ENCODE measurements at places on chromosomes 2 and 18.
A peak's percentile ranks its signal among the peaks of the same experiment; 100 is the strongest.

DNA sequence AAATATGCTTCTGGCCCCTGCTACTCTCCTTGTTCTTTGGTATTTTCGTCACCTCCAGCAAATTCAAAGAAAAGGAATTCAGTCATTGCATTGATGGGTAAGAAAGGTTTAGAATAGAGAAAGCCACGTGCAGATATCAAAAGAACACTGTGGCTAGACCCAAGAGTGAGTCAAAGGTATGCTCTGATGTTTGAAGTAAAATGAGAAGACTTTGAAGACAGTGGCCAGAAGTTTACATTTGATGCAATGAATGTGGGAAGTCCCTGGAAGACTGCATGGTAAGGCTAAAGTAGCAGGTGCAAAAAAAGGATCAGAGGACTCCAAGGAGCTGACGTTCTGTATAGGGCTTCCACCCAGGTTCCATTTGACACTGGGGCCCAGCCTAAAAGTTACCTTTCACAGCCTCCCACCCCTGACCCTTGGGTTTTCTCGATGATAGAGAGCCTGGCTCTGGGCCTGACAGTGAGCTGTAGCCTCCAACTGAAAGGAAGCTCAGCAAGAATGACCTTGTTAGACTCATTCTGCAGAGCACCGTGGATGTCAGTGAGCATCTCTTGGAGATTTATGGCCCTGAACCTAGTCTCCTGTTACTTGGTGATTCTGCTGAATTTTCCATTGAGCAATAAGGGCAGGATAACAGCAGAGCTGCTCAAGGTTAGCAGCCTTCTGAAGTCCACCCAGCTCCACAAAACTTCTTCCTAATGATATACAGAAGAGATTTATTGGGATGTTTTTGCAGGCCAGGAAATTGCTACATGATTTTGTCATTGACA lies 223.7 kb upstream of the RBBP8 start:
- H3K27me3 ChIP-seq = no peaks in the 10 kb centered on the region
- H3K4me1 ChIP-seq = no peaks in the 10 kb centered on the region
- no peak for DNase-seq

DNA sequence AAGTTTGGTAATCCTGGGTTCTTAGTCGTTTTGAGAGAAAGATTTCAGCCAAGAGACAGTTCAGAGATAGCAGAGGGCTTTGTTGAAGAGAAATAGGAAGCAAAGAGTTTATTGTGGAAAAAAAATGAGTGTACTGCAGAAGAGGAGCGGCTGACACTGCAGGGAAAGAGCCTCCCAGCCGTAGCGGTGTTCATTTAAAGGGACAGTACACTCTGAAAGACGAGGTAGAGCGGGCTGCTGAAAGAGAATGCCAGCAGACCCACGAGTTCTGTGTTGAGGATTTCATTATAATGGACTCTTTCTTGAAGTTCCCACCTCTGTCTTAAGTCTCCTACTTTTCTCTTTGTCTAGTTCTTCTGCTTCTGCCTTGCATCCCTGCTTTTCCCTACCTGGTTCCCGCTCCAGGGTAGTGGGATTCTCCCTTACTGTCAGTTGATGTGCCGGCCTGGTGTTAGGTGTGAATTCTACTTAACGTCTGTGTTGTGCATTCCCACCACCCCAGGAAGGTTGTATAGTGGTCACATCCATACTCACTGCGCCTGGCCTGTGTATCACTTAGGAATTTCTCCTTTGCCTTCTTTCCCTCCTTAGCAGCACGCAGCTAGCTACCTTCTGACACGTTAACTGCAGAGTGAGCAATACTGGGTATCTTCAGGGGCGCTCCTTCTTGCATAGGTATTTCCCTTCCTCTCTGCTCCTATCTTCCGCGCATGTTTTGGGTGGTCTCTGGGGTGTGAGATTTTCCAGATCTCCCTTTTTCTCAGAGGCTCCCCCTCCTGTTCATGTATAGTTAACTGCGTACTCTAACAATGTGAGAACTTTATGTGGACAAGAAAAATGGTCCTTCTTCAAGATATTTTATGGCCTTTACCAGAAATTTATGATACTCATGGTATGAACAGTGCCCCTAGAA lies 164.5 kb downstream of the PTH2R start:
- H3K36me3 ChIP-seq = no peaks in the 10 kb centered on the region
- DNase-seq = no peak
- H3K4me1 ChIP-seq = peaks cover 3% of the 10 kb centered on the region
- H3K27ac ChIP-seq = no peak overlapping the region
- no peak overlapping the region for H3K4me3 ChIP-seq
- H3K27me3 ChIP-seq = no peaks in the 10 kb centered on the region

DNA sequence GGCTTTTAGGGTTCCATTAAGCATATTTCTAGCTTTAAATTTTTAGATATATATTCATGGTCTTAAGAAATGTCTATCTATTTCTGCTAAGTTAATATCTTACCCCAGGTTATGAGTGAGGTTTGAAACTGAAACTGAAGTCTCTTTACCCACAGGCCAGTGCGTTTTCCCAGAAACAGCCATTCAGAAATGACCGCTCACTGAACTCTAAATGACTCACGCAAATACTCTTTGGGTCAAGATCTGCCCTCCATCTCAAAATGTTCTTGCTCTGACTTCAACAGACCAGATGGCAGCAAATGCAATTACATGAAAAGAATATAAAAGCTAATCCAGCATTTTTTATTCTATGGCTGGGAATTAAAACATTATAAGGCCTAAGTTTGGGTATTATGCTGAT lies 315.2 kb downstream of the TDRD15 start:
- no peak overlapping the region for H3K27ac ChIP-seq
- no peaks in the 10 kb centered on the region for H3K4me1 ChIP-seq
- no peak overlapping the region for H3K4me3 ChIP-seq
- no peaks in the 10 kb centered on the region for H3K36me3 ChIP-seq

- H3K27me3 ChIP-seq = no peaks in the 10 kb centered on the region
- no peak for DNase-seq
- H3K4me1 ChIP-seq = no peaks in the 10 kb centered on the region
- H3K27ac ChIP-seq = no peak overlapping the region
These were observed 111.0 kb upstream of the MAP3K20 start for GRCh38 chr2:172964511-172965139.

DNA sequence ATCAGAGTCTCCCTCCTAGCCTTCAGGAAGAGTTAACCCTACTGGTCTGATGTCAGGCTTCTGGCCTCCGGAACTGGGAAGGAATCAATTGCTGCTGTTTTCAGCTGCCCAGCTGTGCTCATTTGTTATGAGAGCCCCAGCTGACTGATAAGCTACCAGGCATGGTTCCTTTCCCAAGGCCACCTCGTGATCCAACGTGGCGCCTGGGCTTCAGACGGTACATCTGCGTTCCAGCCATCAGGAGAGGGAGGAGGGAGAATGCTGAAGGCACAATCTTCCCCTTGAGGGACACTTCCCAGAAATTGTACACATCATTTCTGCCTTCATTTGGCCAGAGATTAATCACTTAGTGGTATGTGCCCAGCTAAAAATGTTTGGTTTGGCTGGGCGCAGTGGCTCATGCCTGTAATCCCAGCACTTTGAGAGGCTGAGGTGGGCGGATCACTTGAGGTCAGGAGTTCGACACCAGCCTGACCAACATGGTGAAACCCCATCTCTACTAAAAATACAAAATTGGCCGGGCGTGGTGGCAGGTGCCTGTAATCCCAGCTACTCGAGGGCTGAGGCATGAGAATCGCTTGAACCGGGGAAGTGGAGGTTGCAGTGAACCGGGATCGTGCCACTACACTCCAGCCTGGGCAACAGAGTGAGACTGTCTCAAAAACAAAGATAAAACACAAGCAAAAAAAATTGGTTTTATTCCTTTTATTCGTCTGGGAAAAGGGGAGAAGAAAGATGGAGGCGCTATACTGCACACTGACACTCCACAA lies 10.5 kb upstream of the ARMC9 start:
- no peaks in the 10 kb centered on the region for H3K4me1 ChIP-seq
- H3K27me3 ChIP-seq = no peaks in the 10 kb centered on the region
- H3K4me3 ChIP-seq = no peak overlapping the region
- H3K27ac ChIP-seq = no peak overlapping the region
- no peak for DNase-seq
- H3K36me3 ChIP-seq = no peaks in the 10 kb centered on the region

DNA sequence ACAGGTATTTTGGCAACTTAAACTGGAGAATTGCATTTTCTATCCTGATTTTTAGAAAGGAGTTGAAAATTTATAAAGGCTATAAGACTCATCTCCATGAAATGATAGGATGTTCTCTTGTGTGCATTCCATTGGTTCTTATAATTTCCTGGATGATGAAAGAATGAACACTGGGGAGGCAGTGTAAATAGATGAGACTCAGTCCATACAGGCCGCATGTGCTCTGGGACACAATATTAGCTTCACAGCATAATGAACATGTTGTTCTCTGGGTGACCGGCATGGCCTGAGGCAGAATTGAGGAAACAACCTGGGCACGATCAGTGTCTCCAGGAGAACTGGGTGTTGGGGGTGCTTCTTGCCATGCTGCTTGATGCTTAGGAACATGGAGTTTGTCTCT lies 38.8 kb downstream of the AOX1 start:
- DNase-seq = no peak
- H3K4me3 ChIP-seq = no peak overlapping the region
- H3K27ac ChIP-seq = no peak overlapping the region

DNA sequence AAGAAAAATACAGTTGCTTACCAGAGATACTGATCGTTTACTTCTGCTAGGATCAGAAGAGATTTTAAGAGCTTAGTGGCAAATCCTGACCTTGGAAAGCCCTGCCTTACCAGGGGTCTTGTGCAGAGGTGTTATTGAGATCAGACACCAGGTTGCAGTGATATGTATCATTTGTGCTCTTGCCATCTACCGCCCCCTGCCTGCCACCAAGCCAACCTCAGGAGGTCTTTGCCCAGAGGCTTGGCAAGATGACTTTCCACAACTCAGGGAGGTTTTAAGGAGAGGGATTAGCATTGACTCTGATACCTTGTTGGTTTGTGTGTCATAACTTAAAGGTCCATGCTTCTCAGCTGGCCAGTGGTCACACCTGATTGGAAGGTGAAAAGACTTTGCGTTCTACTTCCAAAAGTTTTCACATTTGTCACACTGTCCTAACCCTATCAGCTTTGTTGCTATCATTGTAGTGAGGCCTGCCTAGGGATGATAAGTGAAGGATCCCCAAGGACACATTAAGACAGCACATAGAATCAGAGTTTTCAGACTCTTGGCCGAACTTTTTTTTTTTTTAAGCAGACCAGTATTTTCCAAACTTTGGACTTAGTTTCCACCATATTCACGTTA lies 46.2 kb upstream of the MGAT5 start:
- peaks cover 37% of the 10 kb centered on the region for H3K4me1 ChIP-seq
- no peak overlapping the region for H3K27ac ChIP-seq
- peak; percentile 66 for DNase-seq
- no peak overlapping the region for H3K4me3 ChIP-seq
- H3K36me3 ChIP-seq = no peaks in the 10 kb centered on the region
- H3K27me3 ChIP-seq = no peaks in the 10 kb centered on the region

GRCh38 chr2:147110317-147110716 lies 734.5 kb upstream of the ACVR2A start:
- no peaks in the 10 kb centered on the region for H3K4me1 ChIP-seq
- no peak overlapping the region for H3K27ac ChIP-seq
- DNase-seq = no peak
- no peaks in the 10 kb centered on the region for H3K27me3 ChIP-seq
- H3K4me3 ChIP-seq = no peak overlapping the region
- no peaks in the 10 kb centered on the region for H3K36me3 ChIP-seq

DNA sequence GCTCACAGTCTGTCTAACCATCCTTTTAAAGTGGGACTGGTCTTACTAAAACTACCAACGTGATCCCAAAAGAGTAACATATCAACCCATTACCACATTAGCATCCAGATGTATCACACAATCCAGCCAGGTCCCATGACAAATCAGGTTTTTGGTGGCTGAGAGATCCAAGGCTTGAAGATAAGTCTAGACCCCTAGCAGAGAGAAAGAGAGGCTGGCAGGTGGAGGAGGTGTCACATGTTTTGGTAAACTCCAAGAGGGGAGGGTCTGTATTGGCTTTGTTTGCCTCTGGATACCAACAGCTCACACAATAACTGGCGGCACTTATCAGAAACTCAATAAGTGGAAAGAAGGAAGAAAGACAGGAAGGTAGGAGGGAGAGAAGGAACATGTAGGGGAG lies 357.6 kb downstream of the SS18 start:
- DNase-seq = no peak
- no peak overlapping the region for H3K27ac ChIP-seq
- H3K4me3 ChIP-seq = no peak overlapping the region
- peaks cover 14% of the 10 kb centered on the region for H3K27me3 ChIP-seq

DNA sequence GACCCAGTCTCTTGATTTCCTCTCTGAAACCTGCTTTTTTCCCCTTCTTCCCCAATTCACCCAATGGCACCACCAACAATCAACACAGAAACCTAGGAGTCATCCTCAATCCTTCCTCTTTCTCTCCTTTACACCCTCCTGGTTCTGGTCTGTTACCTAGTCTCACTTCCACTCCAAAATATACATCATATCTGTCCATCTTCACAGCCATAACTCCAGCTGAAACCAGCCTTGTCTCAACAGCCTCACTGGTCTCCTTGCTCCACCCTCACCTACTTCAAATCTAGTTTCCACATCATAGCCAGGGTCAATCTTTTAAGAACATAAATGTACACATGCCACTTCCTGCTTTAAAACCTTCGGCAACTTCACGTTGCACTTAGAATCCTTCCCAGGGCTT lies 11.8 kb upstream of the TWSG1 start:
- H3K27ac ChIP-seq = no peak overlapping the region
- no peaks in the 10 kb centered on the region for H3K36me3 ChIP-seq
- no peaks in the 10 kb centered on the region for H3K27me3 ChIP-seq

DNA sequence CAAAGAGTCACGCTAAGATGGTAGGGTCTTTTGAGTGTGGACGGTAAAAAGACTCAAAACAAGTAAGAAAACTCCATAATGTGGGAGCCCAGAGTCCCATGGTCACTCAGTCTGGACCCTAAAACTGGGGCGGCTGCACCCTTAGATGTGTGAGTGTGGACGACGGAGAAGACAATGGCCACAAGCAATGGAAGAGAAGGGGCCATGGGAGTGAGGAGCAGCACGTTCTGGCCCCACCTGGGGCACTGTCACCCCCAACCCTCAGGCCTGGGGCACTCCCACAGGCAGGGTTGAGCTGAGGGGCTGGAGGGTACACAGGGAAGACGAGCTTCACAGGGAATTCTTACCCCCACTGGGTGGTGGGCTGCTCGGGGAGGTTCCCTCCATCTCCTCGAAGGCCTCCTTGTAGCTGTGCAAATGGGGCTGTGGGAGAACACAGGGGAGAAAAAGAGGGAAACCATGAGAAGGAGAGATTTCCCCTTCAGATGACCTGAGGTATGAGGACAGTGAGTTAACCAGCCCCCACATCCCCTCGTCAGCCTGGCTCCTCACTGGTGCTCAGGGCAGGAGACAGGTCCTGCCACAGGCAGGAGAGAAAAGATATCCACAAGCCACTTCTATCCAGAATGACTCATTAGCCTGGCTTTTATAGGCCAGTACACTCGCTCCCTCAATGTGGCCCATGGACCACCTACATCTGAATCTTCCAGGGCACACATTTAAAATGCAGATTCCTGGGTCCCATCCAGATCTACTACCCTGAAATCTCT lies 167.9 kb downstream of the TNS1 start:
- no peak overlapping the region for H3K4me3 ChIP-seq
- DNase-seq = no peak
- H3K4me1 ChIP-seq = peaks cover 9% of the 10 kb centered on the region
- no peaks in the 10 kb centered on the region for H3K27me3 ChIP-seq

Measured in H1 (cell line).